Stimulated activated CD4-positive, alpha-beta T cell treated with anti-CD3 and anti-CD28 coated beads, Interleukin-12 subunit alpha, Interleukin-12 subunit beta, amount 100 ng/mL, for 24 hours (primary cell): ENCODE measurements at places on chromosomes 4 and X.

DNA sequence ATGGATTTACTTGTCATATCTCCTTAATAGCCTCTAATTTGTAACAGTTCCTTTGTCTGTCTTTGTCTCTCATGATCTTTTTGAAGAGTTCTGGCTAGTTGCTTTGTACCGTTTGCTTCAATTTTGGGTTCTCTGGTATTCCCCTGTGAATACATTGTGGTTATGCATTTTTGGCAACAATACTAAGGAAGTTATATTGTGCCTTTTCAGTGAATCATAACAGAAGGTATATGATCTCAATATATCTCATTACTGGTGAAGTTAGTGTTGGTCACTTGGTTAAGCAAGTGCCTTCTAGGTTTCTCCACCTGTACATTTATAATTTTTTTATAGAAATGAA is 48.6 kb downstream of the DCLK2 start:
- DNase-seq, result no peak

GRCh38 chr4:138241281-138242075 is 671 bp downstream of the SLC7A11 start:
- DNase-seq, result no peak

- DNase-seq, result no peak
Observed at GRCh38 chr4:139207873-139208403, 30.9 kb upstream of the ELF2 start.

DNA sequence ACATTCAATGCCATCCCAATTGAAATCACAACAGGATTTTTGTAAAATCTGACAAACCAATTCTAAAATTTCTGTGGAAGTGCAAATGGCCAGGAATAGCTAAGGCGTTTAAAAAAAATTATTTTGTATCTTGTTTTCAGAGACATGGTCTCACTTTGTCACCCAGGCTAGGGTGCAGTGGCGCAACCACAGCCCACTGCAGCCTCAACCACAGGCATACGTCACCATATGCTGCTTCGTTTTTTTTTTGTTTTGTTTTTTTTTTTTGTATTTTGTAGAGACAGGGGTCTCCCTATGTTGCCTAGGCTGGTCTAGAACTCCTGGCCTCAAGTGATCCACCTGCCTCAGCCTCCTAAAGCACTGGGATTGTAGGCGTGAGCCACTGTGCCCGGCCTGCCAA is 24.5 kb downstream of the ZNF41 start:
- no peak for DNase-seq

DNA sequence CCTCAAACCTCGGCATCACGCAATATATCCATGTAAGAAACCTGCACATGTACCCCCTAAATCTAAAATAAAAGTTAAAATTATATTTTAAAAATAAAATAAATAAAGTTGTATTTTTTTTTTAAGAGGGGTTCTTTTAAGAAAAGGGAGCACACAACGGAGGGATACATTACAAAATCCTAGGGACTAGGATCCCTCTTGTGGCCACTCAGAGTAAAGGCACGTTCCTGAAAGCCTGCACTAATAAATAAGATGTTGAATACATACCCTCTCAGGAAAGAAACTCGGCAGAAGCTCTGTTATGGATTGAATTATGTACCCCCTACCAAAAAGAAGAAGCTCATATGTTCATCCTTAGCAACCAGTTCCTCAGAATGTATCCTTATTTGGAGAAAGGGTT is 50.9 kb upstream of the PRDX4 start:
- no peak for DNase-seq

DNA sequence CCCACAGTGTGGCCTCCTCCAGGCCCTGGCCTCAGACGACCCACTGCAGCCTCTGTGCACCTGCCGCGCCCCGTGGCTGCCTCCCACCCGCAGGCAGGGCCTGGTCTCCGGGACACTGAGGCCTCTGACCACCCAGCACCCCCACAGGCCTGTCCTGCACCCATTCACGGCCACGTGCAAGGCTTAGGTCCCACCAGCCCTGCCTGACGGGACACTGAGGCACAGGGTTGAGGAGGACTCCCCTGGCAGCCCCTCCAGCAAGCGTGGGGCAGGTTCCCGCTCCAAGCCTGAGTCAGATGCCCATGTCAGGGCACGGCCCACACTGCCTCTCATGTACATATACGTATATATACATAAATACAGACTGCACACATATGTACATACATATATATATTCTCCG is 23.5 kb downstream of the NELFA start:
- no peak for DNase-seq

DNA sequence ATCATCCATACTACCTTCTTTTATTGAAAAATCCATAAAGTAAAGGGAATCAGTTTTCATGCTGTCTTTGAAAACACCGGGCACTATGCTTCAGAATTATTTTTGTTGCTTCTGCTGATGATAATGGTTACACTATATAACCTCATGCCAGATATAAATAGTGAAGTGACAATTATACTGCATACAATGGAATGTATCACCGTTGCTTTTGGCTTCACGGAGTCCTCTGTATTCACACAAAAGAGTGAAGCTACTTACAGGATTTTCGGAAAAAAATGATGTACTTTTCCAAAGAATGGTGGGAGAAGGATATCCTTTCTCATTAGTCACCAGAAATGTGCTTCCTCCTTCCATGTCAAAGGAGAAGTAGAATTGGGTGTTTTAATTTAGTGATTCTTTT is 159.1 kb upstream of the PITX2 start:
- DNase-seq, result no peak

- DNase-seq, result no peak
Observed at GRCh38 chr4:81314196-81314896, 99.3 kb upstream of the PRKG2 start.

GRCh38 chr4:62881901-62882300 is 1527.3 kb downstream of the TECRL start:
- DNase-seq, result no peak

DNA sequence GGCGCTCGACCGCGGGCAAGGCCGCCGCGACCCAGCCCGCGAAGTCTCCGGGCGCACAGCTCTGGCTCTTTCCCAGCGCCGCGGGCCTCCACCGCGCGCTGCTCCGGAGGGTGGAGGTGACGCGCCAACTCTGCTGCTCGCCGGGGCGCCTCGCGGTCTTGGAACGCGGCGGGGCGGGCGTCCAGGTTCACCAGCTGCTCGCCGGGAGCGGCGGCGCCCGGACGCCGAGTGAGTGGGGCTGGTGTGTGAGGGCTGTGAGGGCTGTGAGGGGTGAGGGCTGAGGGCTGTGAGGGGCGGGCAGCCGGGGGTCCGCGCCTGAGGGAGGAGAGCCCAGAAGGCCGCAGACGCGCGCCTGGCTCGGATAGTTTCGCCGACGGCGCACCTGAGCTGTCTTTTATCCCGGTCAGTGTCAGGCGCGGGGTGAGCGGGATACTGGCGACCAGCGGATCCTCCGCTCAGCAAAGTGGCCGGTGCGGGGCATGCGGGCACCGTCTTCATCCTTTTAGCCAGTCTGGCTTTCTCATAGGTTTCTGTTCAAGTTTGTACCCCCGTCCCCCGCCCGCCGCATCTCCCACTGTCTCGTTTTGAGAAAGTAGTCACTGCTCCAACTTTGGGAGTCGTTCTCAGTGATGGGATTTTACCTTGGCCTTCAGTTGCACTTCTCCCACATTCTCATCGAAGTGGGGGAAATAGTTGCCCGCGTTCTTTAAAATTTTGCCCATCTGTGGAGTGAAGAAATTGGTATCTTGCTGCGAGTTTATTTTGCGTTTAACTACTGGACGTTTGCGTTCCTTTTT is 586 bp downstream of the HERC5 start:
- no peak for DNase-seq

DNA sequence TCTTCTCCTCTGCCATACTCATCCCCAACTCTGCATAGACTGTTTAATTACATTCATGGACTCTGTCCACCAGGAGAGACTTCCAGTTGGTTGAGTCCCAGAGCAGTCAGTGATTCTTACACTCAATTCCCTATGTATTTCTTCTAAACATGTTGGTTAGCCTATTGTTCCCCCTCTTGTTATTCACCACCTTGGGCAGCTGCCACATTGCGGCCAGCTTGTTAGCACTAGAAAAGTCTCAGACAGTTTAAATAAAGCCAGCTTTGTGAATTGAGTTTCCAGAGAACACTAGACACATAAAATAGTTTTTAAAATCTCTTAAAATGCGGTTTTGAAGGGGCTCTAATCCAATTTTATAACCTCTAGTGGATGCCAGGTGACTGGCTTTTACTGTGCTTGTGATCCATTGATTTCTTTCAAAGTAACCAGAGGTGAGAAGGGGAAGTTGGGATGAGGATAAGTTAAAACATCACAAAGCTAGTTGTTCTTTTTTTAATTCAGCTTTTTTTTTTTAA is 827.7 kb downstream of the FSTL5 start:
- no peak for DNase-seq

GRCh38 chr4:74123065-74123728 is 24.2 kb upstream of the CXCL2 start:
- DNase-seq, result no peak

DNA sequence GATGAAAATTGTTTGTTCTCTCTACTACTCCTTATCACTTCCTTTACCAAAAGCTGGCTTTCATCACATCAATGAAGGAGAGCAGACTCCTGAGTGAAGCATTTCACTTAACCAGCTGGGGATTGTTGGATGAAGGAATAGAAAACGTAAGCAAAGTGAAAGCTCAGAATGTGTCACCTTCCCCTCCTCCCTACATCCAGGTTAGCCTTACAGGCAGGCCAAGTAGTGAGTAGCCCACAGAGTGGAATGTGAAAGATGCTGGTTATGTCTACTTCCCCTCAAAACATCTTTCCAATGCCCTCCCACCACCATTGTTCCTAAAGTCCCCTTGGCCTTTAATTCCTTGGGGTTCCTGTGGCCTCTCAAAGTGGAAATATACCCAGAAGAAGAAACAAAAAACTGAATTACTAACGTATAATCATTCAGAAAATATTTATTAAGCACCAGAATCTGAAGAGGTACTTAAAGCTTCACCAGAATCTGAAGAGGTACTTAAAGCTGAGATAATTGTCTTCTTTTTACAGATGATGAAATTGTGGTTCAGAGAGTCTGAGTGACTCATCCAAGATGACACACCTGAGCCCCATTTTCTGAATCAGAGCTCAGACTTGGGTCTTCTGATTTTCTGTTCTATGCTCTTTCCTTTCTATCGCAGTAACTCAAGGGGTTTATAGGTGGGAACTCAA is 6.5 kb downstream of the P2RY4 start:
- DNase-seq, result no peak

DNA sequence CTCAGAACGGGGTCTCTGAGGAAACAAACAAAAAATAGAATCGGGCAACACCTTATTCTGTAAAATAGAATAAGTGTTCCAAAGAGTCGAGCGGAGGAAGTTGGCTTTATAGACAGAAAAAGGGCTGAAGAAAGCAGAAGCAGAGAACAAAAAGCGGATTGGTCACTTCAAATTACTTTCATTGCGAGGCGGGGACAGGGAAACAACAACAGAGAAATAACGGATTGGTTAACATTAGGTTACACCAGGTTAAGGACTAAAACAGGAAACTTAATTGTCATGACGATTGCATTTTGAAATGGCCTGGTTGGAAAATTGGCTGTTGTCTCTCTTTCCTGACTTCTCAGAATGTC is 433 bp upstream of the COQ2 start:
- no peak for DNase-seq

GRCh38 chrX:118751950-118752783 is 24.8 kb downstream of the IL13RA1 start:
- no peak for DNase-seq

GRCh38 chrX:68503836-68504636 is 5.2 kb downstream of the YIPF6 start:
- no peak for DNase-seq

DNA sequence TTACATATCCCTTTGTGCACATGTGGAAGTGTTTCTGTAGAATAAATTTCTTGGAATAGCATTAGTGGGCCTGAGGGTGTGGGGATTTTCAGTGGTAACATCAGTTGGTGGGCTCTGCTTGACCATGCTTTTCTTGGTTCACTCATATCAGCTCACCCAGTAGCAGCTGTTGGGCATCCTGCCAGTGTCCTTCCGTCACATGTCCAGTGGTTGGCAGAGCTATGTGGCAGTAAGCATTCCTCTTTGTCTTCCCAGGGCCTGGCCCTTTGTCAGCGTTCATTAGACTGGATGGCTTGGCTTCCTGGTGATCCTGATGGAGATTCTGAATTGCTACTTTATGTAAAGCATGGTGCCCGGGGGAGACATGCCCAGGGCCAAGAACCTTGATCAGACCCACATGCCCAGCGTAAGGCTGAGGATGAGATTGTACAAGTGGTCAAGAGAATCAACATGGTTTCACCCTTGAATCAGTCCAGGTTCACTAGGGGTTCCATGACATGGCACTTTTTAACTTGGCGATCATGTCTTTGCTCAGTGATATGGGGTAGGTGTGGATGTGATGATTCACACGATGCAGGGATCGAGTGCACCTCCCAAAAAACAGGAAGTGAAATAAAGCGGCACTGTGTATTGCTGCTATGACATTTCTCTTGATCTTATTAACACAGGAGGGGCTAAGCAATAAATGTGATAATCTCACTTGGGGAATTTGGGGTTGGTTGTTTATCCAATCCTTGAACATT is 72.1 kb upstream of the IGFBP7 start:
- no peak for DNase-seq

DNA sequence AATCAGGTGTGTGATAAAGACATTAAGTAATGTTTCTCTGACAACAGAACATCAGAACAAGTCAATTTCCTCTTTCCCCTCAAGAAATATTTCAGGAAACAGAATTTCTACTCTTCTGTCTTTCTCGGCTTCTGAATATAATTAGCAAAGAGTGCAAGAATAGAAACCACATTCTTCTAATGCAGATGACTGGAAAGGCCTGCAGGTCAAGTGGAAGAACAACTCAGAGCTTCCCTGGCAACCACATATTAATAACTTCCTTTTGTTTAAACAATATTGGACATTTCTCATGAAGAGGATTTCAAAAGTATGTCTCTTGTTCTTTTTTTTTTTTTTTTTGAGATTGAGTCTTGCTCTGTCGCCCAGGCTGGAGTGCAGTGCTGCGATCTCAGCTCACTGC is 225.5 kb downstream of the PARM1 start:
- no peak for DNase-seq

- DNase-seq, result no peak
Observed at GRCh38 chrX:112857478-112857878, 16.8 kb upstream of the AMOT start.

- no peak for DNase-seq
Observed at GRCh38 chr4:105133976-105134375, 12.7 kb upstream of the TET2 start.

GRCh38 chr4:24070117-24070516 is 180.3 kb upstream of the PPARGC1A start:
- DNase-seq, result no peak

- DNase-seq, result no peak
Observed at GRCh38 chrX:139187738-139188137, 342.8 kb upstream of the F9 start.

GRCh38 chr4:152705903-152706302 is 26.1 kb upstream of the TMEM154 start:
- DNase-seq, result no peak

- DNase-seq, result no peak
Observed at GRCh38 chr4:57095245-57095644, 14.9 kb downstream of the IGFBP7 start.

- DNase-seq, result no peak
Observed at GRCh38 chr4:65302145-65302544, 368.1 kb downstream of the EPHA5 start.

- no peak for DNase-seq
Observed at GRCh38 chr4:32073542-32073941, 1353.4 kb downstream of the PCDH7 start.

GRCh38 chr4:156411531-156411930 is 457.9 kb upstream of the CTSO start:
- DNase-seq, result no peak

- no peak for DNase-seq
Observed at GRCh38 chr4:58644549-58644948, 1534.4 kb upstream of the IGFBP7 start.

GRCh38 chr4:112402098-112402497 is 104.9 kb downstream of the ALPK1 start:
- DNase-seq, result no peak

- no peak for DNase-seq
Observed at GRCh38 chrX:112577146-112577545, 102.6 kb downstream of the LHFPL1 start.
